Spleen (tissue), 13 donors: ENCODE measurements at places on chromosomes 6 and 20.
A peak's percentile ranks its signal among the peaks of the same experiment; 100 is the strongest.

- H3K4me3 ChIP-seq = no peak overlapping the region
- DNase-seq = no peak
- no peaks in the 10 kb centered on the region for H3K36me3 ChIP-seq
- H3K27me3 ChIP-seq = no peaks in the 10 kb centered on the region
- no peaks in the 10 kb centered on the region for H3K4me1 ChIP-seq
Observed at GRCh38 chr6:113011389-113011788, 664.3 kb downstream of the RFPL4B start.

- no peak overlapping the region for H3K4me3 ChIP-seq
- peaks cover 15% of the 10 kb centered on the region for H3K27me3 ChIP-seq
- H3K4me1 ChIP-seq = peaks cover 7% of the 10 kb centered on the region
- no peak overlapping the region for H3K27ac ChIP-seq
- no peak for DNase-seq
- H3K36me3 ChIP-seq = no peaks in the 10 kb centered on the region
Observed at GRCh38 chr6:1630771-1631217, 21.1 kb downstream of the FOXC1 start.

- H3K27ac ChIP-seq = no peak overlapping the region
- DNase-seq = no peak
- peaks cover 20% of the 10 kb centered on the region for H3K4me1 ChIP-seq
- peaks cover 100% of the 10 kb centered on the region for H3K36me3 ChIP-seq
Observed at GRCh38 chr20:62908971-62909791, 17.1 kb downstream of the DIDO1 start.

DNA sequence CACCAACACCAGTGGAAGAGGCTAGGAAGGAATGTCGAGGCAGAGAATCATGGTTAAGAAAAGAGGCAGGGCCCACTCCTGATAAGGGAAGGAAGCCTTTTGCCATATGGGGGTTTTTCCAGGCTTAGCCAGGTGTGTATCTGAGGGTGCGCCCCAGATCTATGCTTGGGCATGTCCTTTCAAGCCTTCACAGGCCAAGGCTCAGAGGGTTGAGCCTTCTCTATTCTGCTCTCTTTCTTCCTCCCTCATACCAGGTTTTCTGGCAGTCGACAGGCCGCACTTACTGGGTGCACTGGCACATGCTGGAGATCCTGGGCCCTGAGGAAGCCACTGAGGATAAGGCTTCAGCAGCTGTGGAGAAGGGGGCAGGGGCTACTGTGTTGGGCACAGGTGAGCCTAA lies 4.7 kb downstream of the CUL9 start:
- H3K27ac ChIP-seq = no peak overlapping the region
- H3K4me1 ChIP-seq = peaks cover 28% of the 10 kb centered on the region
- H3K27me3 ChIP-seq = no peaks in the 10 kb centered on the region
- H3K36me3 ChIP-seq = peaks cover 47% of the 10 kb centered on the region

GRCh38 chr6:29631860-29632731 lies 887 bp downstream of the GABBR1 start:
- DNase-seq = peak; percentile 91
- peak overlapping the region; percentile 70 for H3K4me3 ChIP-seq
- H3K4me1 ChIP-seq = peaks cover 15% of the 10 kb centered on the region
- H3K27ac ChIP-seq = peak overlapping the region; percentile 88
- no peaks in the 10 kb centered on the region for H3K36me3 ChIP-seq
- H3K27me3 ChIP-seq = no peaks in the 10 kb centered on the region

- DNase-seq = no peak
- no peak overlapping the region for H3K27ac ChIP-seq
- H3K4me1 ChIP-seq = peaks cover 4% of the 10 kb centered on the region
- H3K4me3 ChIP-seq = no peak overlapping the region
Observed at GRCh38 chr6:148287623-148288333, 54.9 kb upstream of the SASH1 start.

- H3K36me3 ChIP-seq = no peaks in the 10 kb centered on the region
- H3K4me1 ChIP-seq = no peaks in the 10 kb centered on the region
- H3K4me3 ChIP-seq = no peak overlapping the region
- no peak overlapping the region for H3K27ac ChIP-seq
Observed at GRCh38 chr6:55980627-55981211, 105.3 kb upstream of the BMP5 start.

DNA sequence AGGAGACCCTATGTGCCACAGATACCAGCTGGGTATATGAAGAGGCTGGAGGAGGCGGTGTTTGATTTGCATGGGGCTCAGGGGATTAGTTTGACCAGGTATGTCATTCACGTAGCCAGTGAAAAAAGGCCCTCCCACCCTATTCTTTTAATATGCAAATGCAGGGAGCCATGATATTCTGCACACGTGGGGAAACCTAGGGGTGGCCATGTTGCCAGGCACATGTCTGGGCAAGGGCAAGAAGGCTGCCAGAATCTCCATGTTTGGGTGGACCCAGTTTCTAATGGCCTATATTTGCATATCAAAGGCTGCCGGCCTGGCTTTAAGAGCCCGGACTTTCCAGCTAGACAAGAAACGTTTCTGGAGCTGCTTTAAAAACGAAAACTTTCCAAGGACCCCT lies 60.4 kb downstream of the SOX4 start:
- DNase-seq = no peak
- H3K27ac ChIP-seq = no peak overlapping the region
- H3K4me1 ChIP-seq = no peaks in the 10 kb centered on the region
- no peaks in the 10 kb centered on the region for H3K27me3 ChIP-seq
- H3K36me3 ChIP-seq = no peaks in the 10 kb centered on the region

- no peaks in the 10 kb centered on the region for H3K27me3 ChIP-seq
- peaks cover 79% of the 10 kb centered on the region for H3K36me3 ChIP-seq
- no peak overlapping the region for H3K4me3 ChIP-seq
- H3K27ac ChIP-seq = no peak overlapping the region
- peaks cover 3% of the 10 kb centered on the region for H3K4me1 ChIP-seq
- peak; percentile 56 for DNase-seq
Observed at GRCh38 chr6:15522856-15523529, 139.8 kb downstream of the DTNBP1 start.

DNA sequence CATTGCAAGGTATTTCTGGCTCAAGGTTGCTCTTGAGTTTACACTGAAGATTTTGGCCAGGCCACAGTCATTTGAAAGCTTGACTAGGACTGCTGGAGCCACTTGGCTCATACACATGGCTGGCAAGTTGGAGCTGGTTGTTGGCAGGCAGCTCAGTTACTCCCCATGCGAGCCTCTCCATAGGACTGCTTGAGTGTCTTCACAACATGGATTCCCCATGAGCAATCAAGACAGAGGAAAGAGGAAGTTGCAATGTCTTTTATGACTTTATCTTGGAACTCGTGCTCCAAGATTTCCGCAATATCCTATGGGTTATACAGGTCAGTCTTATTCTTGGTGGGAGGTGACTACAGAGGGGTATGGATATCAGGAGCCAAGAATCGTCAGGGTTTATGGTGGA lies 1.4 kb upstream of the MANBAL start:
- H3K4me3 ChIP-seq = no peak overlapping the region
- no peak for DNase-seq
- H3K27me3 ChIP-seq = no peaks in the 10 kb centered on the region
- H3K4me1 ChIP-seq = peaks cover 10% of the 10 kb centered on the region
- H3K36me3 ChIP-seq = peaks cover 12% of the 10 kb centered on the region

GRCh38 chr6:38498805-38499445 lies 140.8 kb downstream of the BTBD9 start:
- H3K27ac ChIP-seq = no peak overlapping the region
- H3K27me3 ChIP-seq = no peaks in the 10 kb centered on the region
- peaks cover 4% of the 10 kb centered on the region for H3K4me1 ChIP-seq

DNA sequence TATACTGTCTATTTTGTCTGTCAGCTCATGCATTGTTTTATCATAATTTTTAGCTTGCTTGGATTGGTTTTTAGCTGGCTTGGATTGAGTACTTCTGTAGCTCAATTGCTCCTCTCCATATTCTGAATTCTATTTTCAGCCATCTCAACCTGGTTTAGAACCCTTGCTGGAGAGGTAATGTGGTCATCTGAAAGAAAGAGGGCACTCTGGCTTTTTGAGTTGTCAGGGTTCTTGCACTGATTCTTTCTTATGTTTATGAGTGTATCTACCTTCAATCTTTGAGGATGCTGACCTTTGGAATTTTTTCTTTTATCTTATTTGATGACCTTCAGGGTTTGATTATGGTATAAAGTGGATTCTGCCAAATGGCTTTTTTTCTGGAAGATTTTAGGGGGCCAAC lies 632.7 kb upstream of the ID4 start:
- H3K27me3 ChIP-seq = no peaks in the 10 kb centered on the region
- DNase-seq = no peak
- no peaks in the 10 kb centered on the region for H3K36me3 ChIP-seq
- no peaks in the 10 kb centered on the region for H3K4me1 ChIP-seq
- H3K27ac ChIP-seq = no peak overlapping the region
- no peak overlapping the region for H3K4me3 ChIP-seq

DNA sequence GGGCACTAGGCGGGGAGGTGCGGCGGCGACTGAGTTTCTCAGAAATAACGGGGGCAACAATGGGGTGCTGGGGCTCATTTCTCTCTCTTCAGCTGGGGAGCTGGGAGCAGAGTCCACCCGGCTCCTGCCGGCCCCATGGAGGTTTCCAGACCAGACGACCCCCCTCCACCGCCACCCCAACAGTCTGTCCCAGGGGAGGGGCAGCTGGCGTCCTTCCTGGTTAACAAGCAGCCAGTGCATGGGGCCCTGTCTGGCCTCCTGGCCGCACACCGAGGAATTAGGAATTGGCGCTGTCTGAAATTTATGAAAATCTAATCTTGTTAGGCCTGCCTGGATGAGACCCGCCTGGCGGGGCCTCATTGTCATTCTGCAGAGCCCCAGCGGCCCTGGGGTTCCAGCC lies 42.4 kb downstream of the PMEPA1 start:
- no peaks in the 10 kb centered on the region for H3K27me3 ChIP-seq
- H3K4me3 ChIP-seq = no peak overlapping the region
- H3K27ac ChIP-seq = no peak overlapping the region
- peak; percentile 59 for DNase-seq
